ENCODE measurements at places on chromosomes 7 and 10. TPM values are rescaled to one million over a fixed set of nuclear protein-coding genes. Genes with fewer than 3 reads are reported as not detected.

GRCh38 chr10:104639590-104640338 lies 1.3 kb upstream of the SORCS3 start:
- no peak for DNase-seq

DNA sequence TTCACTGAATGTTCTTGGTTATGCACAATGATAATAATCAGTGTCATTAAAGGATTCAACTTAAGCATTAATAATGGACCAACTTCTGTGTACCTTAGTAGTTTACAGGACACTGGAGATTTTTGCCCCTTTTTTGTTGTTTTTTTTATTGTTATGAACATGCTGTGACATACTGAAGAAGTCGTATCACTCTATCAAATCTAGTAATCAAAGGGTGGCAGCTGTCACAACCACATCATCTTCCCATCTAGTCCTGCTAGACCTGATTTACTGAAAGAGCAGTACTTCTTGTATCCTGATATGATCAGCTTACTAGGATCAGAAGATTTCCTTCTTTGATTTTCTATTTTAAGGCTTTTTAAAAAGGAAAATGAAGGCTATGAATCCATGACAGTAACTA lies 504.6 kb upstream of the CELF2 start:
- DNase-seq, result no peak

- DNase-seq, result no peak
Observed at GRCh38 chr7:121078701-121079227, 90.3 kb downstream of the CPED1 start.

- DNase-seq, result no peak
Observed at GRCh38 chr10:14592566-14592965, 182.1 kb downstream of the FAM107B start.

DNA sequence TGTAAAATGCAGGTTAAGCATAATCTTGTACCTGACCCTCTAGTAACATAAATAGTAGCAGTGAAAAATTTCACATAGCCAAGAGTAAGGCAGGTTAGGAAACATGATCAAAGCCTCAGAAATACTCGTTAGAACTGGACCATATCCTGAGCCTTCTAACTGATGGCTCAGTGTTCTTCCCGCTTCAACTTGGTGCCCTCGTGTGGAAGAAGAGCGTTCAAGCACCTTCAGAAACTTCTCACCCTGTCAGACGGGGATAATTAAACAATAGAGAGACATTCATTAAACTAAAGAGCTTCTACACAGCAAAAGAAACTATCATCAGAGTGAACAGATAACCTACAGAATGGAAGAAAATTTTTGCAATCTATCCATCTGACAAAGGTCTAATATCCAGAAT lies 124.5 kb downstream of the MYOF start:
- DNase-seq, result no peak

DNA sequence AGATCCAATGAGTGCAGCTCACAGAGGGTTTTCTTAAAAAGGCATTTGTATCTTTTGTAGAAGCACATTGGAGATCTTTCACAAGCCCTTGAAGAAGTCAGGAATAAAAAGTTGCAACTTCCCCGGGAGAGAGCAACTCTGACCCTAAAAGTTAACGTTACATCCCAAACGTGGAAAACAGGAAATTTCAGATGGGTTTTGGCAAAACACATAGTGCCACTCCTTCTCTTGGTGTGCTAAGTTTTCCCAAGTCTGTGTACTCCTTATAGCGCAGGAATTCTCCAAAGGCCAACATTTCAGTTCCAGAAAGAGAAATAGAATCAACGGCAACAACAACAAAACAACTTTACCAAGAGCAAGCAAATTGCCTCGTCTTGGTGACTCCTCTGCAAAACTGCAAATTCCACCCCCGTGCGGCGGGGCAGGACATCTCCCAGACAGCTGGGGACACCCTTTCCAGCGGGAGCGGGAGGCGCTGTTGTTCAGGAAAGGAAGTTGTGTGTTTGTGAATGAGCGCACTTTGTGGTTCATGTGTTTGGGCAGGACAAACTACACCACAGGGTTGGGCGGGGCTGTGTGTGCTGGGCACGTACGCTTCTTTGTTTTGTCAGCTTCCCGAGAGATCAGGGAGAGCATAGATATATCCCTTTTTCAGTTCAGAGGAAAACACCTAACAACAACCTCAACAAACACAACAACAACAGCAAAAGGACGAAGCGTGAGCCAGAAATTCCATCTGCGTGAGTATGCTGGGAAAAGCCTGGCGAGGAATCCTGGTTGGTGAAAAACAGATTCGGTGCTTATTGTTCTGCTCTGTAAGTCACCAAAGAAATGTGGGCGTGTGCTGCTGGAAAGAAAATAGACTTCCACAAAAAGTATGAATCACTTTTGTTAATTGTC lies 294.7 kb upstream of the PITRM1 start:
- DNase-seq, result peak; percentile 55

GRCh38 chr7:129858490-129858889 lies 94.3 kb downstream of the UBE2H start:
- DNase-seq, result no peak

- DNase-seq, result no peak
Observed at GRCh38 chr10:104895541-104895940, 254.5 kb downstream of the SORCS3 start.

DNA sequence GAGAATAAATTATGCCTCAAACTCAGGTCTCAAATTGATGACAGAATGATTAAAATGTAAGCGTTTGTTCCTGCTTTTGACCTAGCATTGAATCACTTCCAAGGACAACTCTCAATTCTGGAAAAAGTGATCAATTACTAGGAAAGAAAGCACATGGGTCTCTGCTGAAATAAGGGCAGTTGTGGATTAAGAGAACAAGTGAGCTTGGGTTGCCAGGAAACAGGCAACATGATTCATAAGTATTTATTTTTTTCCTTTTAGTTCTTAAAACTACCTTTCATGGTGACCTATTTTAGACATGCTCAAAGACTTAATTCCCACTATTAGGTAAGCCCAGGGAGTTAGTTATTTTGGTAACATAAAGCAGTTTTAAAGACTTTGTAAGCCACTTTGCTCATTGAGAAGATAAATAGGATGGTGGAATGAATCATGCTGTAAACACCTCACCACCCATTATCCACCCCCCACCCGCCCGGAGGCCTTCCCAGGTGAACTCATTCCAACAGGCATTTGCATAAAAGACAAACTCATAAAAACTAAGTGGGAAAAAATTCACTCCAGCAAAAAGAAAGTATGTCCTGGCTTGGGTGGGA lies 728.3 kb downstream of the SORCS1 start:
- no peak for DNase-seq

- no peak for DNase-seq
Observed at GRCh38 chr10:34802692-34803091, 12.4 kb downstream of the PARD3 start.

GRCh38 chr7:156752367-156753228 lies 112.0 kb downstream of the RNF32 start:
- no peak for DNase-seq

GRCh38 chr7:150838965-150839650 lies 13.2 kb upstream of the AOC1 start:
- DNase-seq, result no peak

GRCh38 chr7:104805449-104806317 lies 208.3 kb upstream of the KMT2E start:
- DNase-seq, result no peak

DNA sequence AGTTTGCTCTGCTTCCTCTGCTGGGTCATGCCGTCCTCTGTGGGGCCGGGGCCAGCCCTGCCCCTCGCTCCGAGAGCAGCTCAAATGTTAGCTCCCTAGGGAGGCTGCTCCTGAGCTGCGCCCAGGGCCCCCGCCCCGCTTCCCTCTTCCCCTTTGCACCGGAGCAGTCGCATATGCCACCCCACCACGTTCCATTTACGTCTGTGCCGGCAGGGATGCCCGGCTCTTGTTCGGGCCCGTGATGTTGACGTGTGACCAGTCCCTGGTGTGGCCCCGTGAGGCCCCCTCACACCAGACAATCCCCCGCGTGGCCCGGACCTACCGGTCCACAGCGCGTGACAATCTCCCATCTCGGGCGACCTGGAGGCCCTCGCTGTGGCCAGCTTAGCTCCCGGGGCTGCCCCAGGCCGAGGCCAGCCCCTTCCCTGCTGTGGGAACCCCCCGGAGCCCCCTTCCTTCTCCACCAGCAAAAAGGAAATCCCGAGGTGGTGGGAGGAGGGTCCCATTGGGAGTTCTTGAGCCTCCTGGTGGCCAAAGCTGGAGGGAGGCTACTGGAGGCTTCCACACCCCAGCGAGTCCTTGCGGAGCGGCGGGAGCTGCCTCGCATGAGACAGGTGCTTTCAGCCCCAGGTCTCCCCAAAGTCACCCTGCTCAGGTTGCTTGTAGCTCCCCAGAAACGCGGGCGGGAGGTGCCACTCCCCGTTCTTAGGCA lies 15.2 kb downstream of the FAM20C start:
- no peak for DNase-seq

GRCh38 chr10:112658465-112658864 lies 211.4 kb downstream of the VTI1A start:
- DNase-seq, result no peak

- no peak for DNase-seq
Observed at GRCh38 chr7:94127026-94127425, 122.9 kb upstream of the BET1 start.

GRCh38 chr10:17784688-17785087 lies 24.5 kb upstream of the MRC1 start:
- DNase-seq, result no peak

GRCh38 chr7:90836937-90837336 lies 240.8 kb downstream of the CDK14 start:
- DNase-seq, result no peak

- no peak for DNase-seq
Observed at GRCh38 chr7:16747102-16747501, 6.5 kb upstream of the TSPAN13 start.

GRCh38 chr7:17120756-17121155 lies 177.7 kb upstream of the AHR start:
- DNase-seq, result no peak

DNA sequence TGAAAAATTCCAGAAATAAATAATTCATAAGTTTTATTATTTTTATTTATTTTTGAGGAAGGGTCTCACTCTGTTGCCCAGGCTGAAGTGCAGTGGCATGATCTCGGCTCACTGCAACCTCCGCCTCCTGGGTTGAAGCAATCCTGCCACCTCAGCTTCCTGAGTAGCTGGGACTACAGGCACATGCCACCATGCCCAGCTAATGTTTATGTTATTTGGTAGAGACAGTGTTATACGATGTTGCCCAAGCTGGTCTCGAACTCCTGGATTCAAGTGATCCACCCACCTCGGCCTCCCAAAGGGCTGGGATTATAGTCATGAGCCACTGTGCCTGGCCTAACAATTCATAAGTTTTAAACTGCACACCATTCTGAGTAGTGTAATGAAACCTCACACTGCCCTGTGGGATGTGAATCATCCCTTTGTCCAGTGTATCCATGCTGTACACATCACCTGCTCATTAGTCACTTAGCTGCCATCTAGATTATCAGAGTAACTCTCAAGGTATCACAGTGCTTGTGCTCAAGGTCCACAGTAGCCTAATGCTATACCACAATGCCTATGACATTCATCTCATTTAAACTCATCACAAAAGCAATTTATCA lies 17.9 kb downstream of the RTKN2 start:
- DNase-seq, result no peak

GRCh38 chr7:16412274-16413254 lies 8.8 kb downstream of the CRPPA start:
- DNase-seq, result no peak

The LCOR gene
- 56.0 TPM for total RNA-seq

The OR2A12 gene
- total RNA-seq, result not detected

The ATP6V0A4 gene
- not detected for total RNA-seq

The GPER1 gene
- total RNA-seq, result 4.7 TPM

The IGFBP3 gene
- total RNA-seq, result 67.4 TPM

The VPS37D gene
- total RNA-seq, result 13.5 TPM

The VSTM4 gene
- 13.1 TPM for total RNA-seq

The CALCR gene
- 0.17 TPM for total RNA-seq

The AOAH gene
- 17.0 TPM for total RNA-seq

The LAMB1 gene
- 89.4 TPM for total RNA-seq

The TYW1B gene
- 11.0 TPM for total RNA-seq

The HMX3 gene
- 1.6 TPM for total RNA-seq

The LRRC4 gene
- 3.8 TPM for total RNA-seq
